ENCODE measurements at places on chromosomes 5 and 9. TPM values are rescaled to one million over a fixed set of nuclear protein-coding genes. Genes with fewer than 3 reads are reported as not detected.

- H3K36me3 ChIP-seq: peaks cover 60% of the 10 kb centered on the region
- H3K27ac ChIP-seq: peak overlapping the region; percentile 64
- H3K27me3 ChIP-seq: no peaks in the 10 kb centered on the region
- no peak overlapping the region for H3K4me3 ChIP-seq
- DNase-seq: peak; percentile 73
- H3K4me1 ChIP-seq: peaks cover 54% of the 10 kb centered on the region
Measured at GRCh38 chr5:172931001-172931536, 28.2 kb upstream of the RPL26L1 start.

- no peaks in the 10 kb centered on the region for H3K27me3 ChIP-seq
- H3K36me3 ChIP-seq: no peaks in the 10 kb centered on the region
- DNase-seq: no peak
- H3K4me1 ChIP-seq: no peaks in the 10 kb centered on the region
- no peak overlapping the region for H3K4me3 ChIP-seq
Measured at GRCh38 chr5:32475334-32476097, 31.0 kb upstream of the ZFR start.

The IFNA2 gene
- not detected for total RNA-seq

The FBP2 gene
- total RNA-seq: not detected

All from SJSA1 (cell line).